ENCODE measurements at places on chromosomes 11 and 22.

- no peak for DNase-seq
Observed at GRCh38 chr11:80673566-80673965, 1232.7 kb upstream of the TENM4 start.

DNA sequence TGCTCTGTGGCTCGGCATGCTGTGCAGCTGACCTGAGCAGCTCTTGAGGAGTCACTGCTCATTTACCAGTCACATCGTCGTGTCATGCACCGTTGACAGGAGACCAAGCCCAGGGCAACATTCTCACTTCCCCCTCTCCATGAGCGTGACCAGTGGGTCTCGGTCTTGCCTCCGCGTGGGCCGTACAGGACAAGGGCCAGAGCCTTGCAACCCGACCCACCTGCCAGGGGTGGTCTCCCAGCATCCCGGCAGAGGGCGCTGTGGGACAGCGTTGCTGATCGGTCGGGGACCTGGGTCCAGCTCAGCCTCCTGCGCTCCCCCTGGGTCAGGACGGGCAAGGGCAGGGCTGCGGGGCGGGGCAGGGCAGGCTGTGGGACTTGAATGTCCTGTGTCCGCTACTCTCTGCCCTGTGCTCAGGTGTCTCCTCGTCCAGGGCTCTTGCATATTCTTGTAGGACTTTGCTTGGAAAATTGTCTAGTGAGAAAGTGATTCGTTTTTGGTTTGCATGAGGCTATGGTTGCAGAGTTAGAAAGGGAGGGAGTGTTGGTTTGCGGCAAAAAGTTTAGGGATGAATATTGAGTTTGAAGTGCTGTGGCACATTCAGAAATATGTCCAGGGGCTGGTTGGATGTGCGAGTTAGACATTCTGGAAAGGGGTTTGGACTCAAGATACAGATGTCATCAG, 16.2 kb downstream of the EIF4G2 start:
- peak; percentile 61 for DNase-seq

GRCh38 chr11:820655-821511, 2.2 kb downstream of the PNPLA2 start:
- no peak for DNase-seq

DNA sequence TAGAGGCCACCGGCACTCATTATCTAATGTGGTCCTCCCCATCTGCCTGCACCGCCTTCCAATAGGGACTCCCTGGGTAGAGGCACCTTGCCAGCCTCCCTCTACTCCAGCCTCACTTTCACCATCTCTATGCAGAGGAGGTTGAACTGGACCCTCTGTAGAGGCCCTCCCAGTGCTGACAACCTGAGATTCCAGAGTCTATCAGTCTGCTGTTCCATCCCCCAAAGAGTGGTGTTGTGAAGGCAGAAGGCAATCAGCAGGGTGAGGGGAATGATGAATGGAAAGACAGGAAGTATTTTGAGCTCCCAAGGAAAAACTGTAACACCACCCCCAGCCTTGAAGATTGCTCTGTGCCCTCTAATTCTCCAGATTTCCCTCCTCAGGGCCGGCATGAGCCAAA, 77.9 kb downstream of the THAP12 start:
- no peak for DNase-seq

DNA sequence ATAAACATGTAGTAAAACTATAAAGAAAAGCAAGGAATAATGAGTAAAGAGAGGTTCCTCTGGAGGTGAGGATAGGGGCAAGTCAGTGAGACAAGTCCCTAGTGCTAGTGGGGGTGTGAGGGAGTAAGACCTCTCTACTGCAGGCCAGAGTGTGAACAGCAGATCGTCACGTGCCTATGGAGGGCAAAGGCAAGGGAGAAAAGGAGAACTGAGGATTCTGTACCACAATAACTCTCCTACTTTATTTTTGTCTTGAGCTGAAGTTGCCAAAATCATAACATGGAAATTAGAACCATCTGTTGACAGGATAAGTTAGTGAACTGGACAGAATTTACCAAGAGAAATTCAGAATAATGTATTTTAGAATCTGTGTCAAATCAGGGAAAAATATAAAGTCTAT, 77.6 kb downstream of the ENTHD1 start:
- no peak for DNase-seq

- DNase-seq: no peak
Observed at GRCh38 chr11:66636411-66636810, 2.1 kb upstream of the RBM4 start.

DNA sequence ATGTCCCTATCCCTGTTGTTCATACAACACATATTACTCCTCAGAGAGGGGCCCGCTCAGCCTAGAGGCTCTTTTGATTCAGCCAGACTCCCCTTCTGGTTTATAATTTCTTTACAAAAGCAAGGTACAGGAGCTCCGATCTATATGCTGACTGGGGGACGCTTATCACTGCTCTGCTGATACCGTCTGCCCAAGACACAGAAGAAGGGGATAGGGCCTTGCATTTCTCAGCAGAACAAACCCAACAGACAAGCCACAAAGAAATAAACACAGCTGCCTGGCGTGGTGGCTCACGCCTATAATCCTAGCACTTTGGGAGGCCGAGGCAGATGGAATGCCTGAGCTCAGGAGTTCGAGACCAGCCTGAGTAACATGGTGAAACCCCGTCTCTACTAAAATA, 109.9 kb upstream of the AKIP1 start:
- no peak for DNase-seq

GRCh38 chr11:114209904-114210303, 86.3 kb upstream of the NNMT start:
- no peak for DNase-seq

All from GM19239 (cell line).